NCI-H1436 treated with DMSO at 0.1 percent for 48 hours (cell line): ENCODE measurements at places on chromosomes 1 and 21.

DNA sequence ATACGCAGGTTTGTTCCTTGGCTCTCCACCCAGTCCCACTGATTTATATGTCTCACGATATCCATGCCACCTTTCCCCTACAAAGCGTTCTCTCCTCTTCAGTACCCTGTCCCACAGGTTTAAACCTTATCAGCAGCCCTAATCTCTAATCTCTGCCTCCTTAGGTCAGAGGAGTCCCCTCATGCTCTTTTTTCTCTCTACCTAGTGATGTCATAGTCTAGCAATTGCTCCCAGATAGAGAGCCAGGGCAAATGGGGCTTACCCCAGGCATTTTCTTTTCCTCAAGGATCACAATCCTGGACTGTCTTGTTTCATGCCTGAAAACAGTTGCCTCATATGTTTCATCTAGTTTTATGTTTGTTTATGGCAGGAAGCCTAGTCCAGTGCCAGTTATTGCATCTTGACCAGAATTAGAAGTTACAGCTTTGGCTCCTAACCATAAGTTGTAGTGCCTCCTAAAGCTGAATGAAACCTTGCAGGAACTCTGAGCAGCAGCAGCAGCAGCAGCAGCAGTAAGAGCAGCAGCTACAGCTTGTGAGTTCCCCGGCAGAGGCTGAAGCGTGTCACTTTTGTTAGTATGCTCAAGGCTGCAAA lies 26.7 kb upstream of the TP53BP2 start:
- no peak for DNase-seq

- no peak for DNase-seq
These were observed 11.3 kb upstream of the LACTBL1 start for GRCh38 chr1:22983944-22984343.

GRCh38 chr1:240338837-240339236 lies 247.2 kb downstream of the FMN2 start:
- DNase-seq, result no peak

GRCh38 chr1:90798344-90798743 lies 81.2 kb upstream of the BARHL2 start:
- DNase-seq, result no peak

DNA sequence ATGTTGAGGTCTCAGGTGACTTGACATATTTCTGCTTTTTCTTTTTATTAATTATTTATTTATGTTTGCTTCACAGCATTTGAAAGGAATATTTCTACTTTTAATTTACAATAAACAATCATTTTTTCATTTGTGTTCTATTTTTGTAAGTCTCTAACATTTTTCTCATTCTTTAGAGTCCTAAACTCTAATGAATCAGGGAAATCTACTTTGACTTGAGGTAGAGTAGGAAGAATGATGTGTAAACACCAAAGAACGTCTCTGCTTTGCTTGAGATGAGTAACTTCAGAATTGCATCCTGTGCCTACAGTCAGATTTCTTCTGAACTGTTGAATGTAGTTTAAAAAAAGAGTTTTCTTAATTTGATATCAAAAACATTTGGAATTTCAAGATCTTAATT lies 65.2 kb downstream of the CNST start:
- DNase-seq, result no peak

DNA sequence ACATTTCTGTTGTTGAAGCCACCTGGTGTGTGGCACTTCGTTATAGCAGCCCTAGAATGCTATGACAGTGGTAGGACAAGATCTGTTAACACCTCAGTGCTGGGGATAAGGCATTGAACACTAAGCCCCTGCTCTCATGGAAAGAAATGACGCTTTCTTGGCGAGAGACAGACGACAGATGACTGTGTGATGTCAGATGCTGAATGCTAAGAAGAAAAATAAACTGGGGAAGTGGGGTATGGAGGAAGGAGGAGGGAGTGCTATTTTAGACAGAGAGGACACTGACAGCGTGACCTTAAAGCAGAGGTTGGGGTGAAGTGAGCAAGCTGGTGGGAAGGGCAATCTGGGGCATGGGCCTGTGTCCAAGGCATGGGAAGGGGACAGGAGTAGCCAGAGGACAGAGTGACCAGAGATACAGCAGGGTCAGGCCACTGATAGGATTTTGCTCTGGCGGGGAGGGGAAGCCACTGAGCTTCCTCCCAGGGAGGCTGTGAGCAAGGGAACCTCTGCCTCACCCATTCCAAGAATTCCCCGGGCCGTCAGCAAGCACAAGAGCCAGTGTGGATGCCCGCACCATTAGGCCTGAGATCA lies 15.2 kb downstream of the DOP1B start:
- no peak for DNase-seq

- no peak for DNase-seq
These were observed 22.1 kb upstream of the FAM20B start for GRCh38 chr1:179003512-179004066.

GRCh38 chr1:28965271-28965870 lies 51.0 kb downstream of the EPB41 start:
- no peak for DNase-seq

DNA sequence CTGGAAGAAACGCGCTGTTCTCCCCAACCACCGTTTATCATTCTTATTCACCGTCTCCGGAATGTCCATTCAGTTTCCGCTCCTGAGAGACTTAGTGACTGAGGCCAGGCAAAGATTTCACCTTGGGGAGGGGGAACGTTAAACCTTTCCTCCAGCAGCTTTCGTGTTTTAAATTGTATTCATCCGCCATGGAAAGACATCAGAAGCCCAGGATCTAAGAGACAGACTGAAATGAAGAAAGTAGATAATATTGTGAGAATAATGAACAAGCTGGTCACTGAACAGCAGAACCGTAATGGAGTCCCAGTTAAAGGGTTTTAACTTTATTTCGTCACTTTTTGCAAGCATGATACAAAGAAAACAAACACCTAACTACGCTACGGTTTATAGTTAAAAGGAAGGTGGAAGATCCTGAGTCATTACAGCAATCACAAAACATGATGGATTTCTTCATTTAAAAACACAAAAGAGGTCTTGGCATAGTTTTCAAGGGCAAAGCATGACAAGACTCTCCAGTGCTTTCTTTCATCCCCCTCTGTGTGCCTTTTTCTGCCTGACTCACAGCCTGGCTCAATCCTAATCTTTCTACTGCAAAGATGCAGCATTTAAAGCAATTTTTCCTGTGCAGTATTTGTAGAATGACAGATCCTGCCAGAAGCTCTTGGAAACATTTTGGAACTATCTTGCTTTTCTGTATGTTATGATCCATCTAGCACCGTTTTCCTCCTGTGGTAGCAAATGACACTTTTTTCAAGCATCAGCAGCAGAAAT lies 722 bp upstream of the SLC19A2 start:
- no peak for DNase-seq

GRCh38 chr1:191348328-191348727 lies 809.9 kb upstream of the RGS18 start:
- DNase-seq, result no peak

GRCh38 chr1:63027176-63027575 lies 243.2 kb downstream of the ATG4C start:
- DNase-seq, result no peak

- no peak for DNase-seq
These were observed 104.0 kb downstream of the PPIAL4G start for GRCh38 chr1:148379170-148379500.

GRCh38 chr1:183126528-183126927 lies 59.5 kb upstream of the LAMC2 start:
- no peak for DNase-seq
